ENCODE measurements at places on chromosomes 2 and 18. TPM values are rescaled to one million over a fixed set of nuclear protein-coding genes. Genes with fewer than 3 reads are reported as not detected.

- no peaks in the 10 kb centered on the region for H3K36me3 ChIP-seq
- no peak overlapping the region for H3K4me3 ChIP-seq
- no peak overlapping the region for H3K27ac ChIP-seq
- peak; percentile 10 for DNase-seq
- H3K4me1 ChIP-seq = no peaks in the 10 kb centered on the region
- no peaks in the 10 kb centered on the region for H3K27me3 ChIP-seq
Observed at GRCh38 chr2:50491541-50492476, 540.1 kb downstream of the NRXN1 start.

GRCh38 chr2:226971084-226971483 lies 135.2 kb downstream of the RHBDD1 start:
- H3K27me3 ChIP-seq = no peaks in the 10 kb centered on the region
- no peak overlapping the region for H3K4me3 ChIP-seq
- no peaks in the 10 kb centered on the region for H3K4me1 ChIP-seq
- H3K27ac ChIP-seq = peak overlapping the region; percentile 53

DNA sequence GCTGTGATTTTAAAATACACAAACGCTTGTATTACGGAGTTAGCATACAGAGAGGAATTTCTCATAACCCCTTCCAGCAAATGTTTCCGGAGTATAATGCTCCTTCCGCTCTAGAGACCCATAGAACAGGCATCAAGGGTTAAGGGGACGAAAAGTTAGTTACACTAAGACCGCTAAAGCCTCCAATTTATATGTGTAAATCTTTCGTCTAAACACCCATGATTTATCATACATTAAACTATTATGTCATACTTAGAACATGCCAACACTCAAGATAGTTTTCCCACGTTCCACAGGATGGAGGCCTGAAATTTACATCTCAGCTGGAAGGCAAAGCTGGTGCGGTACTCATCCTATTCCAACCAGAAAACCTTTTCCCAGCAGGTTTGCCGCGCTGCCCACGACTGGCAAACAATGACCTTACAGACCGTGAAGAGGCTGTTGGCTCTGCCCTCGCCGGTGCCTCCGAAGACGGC lies 650 bp downstream of the ORMDL1 start:
- H3K4me1 ChIP-seq = peaks cover 26% of the 10 kb centered on the region
- H3K27me3 ChIP-seq = no peaks in the 10 kb centered on the region
- H3K4me3 ChIP-seq = peak overlapping the region; percentile 73
- H3K27ac ChIP-seq = peak overlapping the region; percentile 94
- no peaks in the 10 kb centered on the region for H3K36me3 ChIP-seq

DNA sequence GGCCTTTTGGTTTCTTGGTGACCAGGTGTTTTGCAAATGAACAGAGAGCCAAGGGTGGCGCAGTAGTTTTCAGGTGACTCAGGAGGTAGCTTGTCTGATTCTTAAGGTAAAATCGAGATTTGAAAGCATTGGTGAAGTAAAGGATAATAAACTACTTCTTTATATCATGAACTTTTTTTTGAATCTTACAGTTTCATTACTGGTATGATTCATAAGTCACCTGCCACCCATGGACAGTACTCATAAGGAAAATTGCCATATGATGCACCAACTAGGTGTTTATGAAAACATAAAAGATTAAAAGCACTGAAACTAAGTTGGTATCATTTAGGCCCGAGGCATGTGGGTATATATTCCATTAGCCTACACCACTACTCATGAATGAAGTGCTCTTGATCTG lies 84.1 kb upstream of the MGAT5 start:
- no peak for DNase-seq
- no peaks in the 10 kb centered on the region for H3K36me3 ChIP-seq
- H3K4me3 ChIP-seq = no peak overlapping the region

GRCh38 chr2:128799730-128800129 lies 481.1 kb upstream of the HS6ST1 start:
- H3K27me3 ChIP-seq = no peaks in the 10 kb centered on the region
- no peaks in the 10 kb centered on the region for H3K36me3 ChIP-seq
- DNase-seq = no peak
- H3K27ac ChIP-seq = no peak overlapping the region

DIS3L2 gene
- 99.9 TPM for total RNA-seq

- no peaks in the 10 kb centered on the region for H3K36me3 ChIP-seq
- H3K4me3 ChIP-seq = no peak overlapping the region
- DNase-seq = no peak
- no peaks in the 10 kb centered on the region for H3K4me1 ChIP-seq
- no peak overlapping the region for H3K27ac ChIP-seq
Observed at GRCh38 chr2:112980537-112980936, 2.7 kb downstream of the IL36G start.

ASPRV1 gene
- 0.95 TPM for total RNA-seq

RNF152 gene
- total RNA-seq = 221 TPM

ITPRID2 gene
- total RNA-seq = 222 TPM

DNA sequence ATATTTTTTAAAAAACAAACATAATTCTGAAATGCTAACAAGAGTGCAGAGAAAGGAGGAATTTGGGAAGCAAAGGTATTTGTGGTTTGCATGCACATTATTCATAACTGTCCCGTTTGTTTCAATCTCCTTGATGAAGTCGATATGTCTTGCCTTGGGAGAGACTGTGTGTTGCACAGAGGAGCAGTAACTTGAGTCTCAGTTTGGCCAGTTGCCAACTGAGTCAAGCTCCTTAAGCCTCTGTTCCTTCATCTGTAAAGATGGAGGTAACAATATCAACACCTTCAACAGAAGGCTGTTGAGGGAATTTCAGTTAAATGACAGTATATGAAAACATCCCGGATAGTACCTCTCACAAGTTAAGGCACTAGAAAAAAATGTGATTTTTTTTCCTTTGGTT lies 226.2 kb downstream of the ASXL3 start:
- no peaks in the 10 kb centered on the region for H3K36me3 ChIP-seq
- no peak for DNase-seq
- H3K4me1 ChIP-seq = no peaks in the 10 kb centered on the region
- no peak overlapping the region for H3K4me3 ChIP-seq

DNA sequence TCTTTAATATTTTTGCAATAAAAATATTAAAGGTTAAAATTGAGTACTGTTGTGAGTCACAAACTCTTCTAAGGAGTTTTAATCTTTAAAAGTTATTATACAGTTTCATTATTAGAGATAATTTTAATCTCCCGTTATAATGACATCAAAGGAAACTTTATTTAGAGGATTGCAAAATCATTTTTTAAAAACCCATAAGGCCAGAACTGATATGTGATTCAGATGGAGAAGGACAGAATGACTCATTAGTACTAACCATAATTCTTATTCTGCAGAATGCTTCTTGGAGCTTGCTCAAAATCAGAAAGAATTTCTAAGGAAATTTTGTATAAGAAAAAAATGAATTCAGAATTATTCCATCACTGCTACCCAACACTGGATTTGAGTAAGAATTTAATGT lies 12.5 kb upstream of the HNRNPLL start:
- H3K27me3 ChIP-seq = no peaks in the 10 kb centered on the region
- no peak overlapping the region for H3K27ac ChIP-seq
- H3K4me3 ChIP-seq = no peak overlapping the region
- H3K4me1 ChIP-seq = no peaks in the 10 kb centered on the region
- no peaks in the 10 kb centered on the region for H3K36me3 ChIP-seq

GRCh38 chr2:113133704-113134598 lies 6.6 kb downstream of the IL1RN start:
- no peak overlapping the region for H3K27ac ChIP-seq
- peaks cover 9% of the 10 kb centered on the region for H3K4me1 ChIP-seq
- no peaks in the 10 kb centered on the region for H3K27me3 ChIP-seq
- no peaks in the 10 kb centered on the region for H3K36me3 ChIP-seq

DNA sequence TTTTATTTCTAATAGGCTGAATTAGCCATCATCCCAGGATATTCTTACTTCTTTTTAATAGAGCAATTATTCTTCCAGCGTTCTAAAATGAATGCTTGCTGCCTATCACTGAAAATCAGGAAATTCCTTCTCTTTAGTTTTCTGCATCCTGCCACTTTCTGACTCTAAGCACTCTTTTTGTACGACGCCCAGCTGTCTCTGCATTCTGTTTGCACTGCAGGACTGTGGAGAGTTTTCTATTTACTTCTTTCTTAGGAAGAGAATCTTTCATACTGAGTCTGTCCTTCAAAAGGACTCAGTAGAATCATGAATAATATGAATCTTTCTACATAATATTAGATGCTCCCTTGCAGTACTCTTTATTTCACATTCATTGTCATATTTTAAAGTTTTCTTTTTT lies 360.4 kb upstream of the DSEL start:
- no peak overlapping the region for H3K4me3 ChIP-seq
- H3K36me3 ChIP-seq = no peaks in the 10 kb centered on the region
- H3K27ac ChIP-seq = no peak overlapping the region
- H3K4me1 ChIP-seq = no peaks in the 10 kb centered on the region
- no peaks in the 10 kb centered on the region for H3K27me3 ChIP-seq

DNA sequence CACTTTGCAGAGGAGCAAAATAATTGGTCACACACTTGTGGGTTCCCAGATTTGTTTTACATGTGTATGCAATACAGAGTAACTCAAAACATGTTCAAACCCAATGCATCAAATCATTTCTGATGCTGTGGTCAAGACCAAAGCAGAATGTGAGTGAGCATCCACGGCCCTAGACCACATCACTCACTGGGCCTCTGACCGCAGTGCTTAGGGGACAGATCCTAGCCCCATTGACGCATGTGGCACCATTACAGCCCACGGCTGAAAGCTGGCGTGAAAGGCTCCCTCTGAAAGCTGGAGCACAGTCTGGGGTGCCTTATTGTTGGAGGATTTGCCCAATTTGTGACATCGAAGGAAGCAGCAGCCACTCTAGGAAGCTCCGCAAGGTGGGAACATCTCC lies 498.8 kb upstream of the TCF4 start:
- DNase-seq = no peak
- H3K4me3 ChIP-seq = no peak overlapping the region
- no peaks in the 10 kb centered on the region for H3K27me3 ChIP-seq
- no peaks in the 10 kb centered on the region for H3K4me1 ChIP-seq
- no peak overlapping the region for H3K27ac ChIP-seq
- H3K36me3 ChIP-seq = no peaks in the 10 kb centered on the region

DNA sequence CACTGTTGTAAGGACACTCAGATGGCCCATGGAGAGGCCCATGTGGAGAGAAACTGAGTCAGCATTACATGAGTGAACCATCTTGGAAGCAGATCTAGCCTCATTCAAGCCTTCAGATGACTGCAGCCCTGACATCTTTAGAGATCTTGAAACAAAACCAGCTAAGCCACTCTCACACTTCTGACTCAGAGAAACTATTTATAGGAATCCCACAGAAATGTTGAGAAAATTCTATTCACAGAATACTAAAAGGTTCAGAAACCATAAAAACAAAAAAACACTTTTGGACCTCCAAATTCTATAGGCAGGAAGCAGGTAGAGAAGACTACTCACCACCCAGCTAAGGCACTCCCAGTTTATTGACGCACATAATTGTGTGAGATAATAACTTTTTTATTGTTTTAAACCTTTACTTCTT lies 8.7 kb downstream of the TMEM169 start:
- H3K27ac ChIP-seq = no peak overlapping the region
- DNase-seq = no peak
- no peaks in the 10 kb centered on the region for H3K27me3 ChIP-seq
- no peaks in the 10 kb centered on the region for H3K36me3 ChIP-seq
- H3K4me1 ChIP-seq = no peaks in the 10 kb centered on the region

DNA sequence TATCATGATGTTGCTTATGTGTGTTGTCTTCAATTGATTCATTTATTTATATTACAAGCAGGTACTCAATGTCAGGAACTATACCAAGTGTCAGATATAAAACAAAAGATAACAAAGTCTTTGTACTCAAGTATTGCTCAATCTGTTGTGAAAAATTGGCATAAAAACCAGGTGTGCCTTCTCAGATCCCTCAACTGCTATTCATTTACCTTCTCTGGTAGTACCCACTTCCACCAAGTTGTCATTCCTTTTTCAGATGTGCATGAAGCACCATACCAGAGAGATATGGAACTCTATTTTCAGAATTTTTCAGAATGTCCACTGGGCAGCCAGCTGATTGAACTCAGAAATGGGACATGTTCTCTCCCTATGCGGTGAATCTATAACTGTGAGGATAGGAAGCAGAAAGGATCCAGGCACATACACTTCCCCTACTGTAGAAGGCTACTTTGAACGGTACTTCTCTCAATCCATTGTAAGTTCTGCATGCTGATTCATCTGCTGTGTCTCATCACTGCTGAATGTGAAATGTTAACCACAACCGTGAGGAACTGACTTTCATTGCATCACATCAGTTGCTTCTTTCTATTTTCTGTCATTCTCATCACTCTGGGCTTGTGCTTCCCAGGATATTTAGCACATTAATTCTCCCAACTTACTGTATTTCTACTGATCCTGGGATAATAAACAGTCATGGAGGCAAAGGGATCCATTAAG lies 1621.3 kb downstream of the SUCLG1 start:
- no peak for DNase-seq
- H3K27me3 ChIP-seq = no peaks in the 10 kb centered on the region
- no peak overlapping the region for H3K4me3 ChIP-seq
- no peaks in the 10 kb centered on the region for H3K36me3 ChIP-seq

RAPGEF4 gene
- 1.4 TPM for total RNA-seq

CIDEA gene
- total RNA-seq = 3.8 TPM

CKAP2L gene
- not detected for total RNA-seq

DNA sequence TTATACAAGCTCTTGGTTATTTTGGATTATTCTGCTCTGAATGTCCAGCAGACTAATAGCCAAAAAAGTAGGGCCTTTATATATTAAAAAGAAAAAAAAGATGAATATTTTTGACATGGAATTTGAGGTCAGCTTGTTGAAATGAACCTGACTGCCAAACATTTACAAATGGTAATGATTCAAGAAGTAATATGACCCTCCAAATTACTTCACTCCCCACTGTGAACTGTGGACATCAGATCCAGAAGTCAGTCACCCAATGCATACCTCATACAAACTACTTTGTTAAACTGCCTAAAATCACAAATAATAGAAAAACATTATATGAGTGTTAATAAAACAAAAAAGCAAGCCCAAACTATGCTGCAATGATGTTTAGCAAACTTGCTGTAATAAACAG lies 10.0 kb downstream of the EPG5 start:
- H3K27me3 ChIP-seq = no peaks in the 10 kb centered on the region
- H3K27ac ChIP-seq = no peak overlapping the region
- H3K4me1 ChIP-seq = no peaks in the 10 kb centered on the region
- DNase-seq = no peak

MEP1B gene
- 31.1 TPM for total RNA-seq

- no peaks in the 10 kb centered on the region for H3K27me3 ChIP-seq
- no peaks in the 10 kb centered on the region for H3K36me3 ChIP-seq
Observed at GRCh38 chr2:174974131-174974530, 31.1 kb downstream of the CHN1 start.

GRCh38 chr2:208279236-208279635 lies 13.2 kb downstream of the PIKFYVE start:
- H3K27ac ChIP-seq = no peak overlapping the region
- no peak overlapping the region for H3K4me3 ChIP-seq
- no peak for DNase-seq
- H3K36me3 ChIP-seq = peaks cover 60% of the 10 kb centered on the region

DNA sequence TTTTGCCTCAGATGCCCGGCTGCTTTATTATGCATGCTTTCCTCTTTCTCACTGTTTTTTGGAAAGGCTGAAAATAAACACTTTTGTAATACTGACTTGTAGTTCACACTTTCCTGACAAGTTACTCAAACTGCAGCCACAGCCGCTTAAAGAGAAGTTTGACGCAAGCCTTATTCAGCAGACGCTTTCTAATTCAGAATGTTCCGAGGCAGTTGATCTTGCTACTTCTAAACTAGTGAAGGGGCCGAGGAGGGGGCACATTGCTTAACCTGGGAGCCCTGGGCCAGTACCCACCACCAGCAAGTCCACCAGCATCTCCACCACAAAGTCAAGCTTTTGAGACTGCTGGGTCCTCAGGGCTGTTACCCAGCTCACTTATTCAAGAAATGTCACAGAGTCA lies 71.8 kb upstream of the SPRED2 start:
- no peaks in the 10 kb centered on the region for H3K27me3 ChIP-seq
- H3K4me3 ChIP-seq = no peak overlapping the region
- no peaks in the 10 kb centered on the region for H3K4me1 ChIP-seq
- H3K27ac ChIP-seq = no peak overlapping the region
- DNase-seq = no peak

Measured in transverse colon (tissue), 4 donors.